Tibial nerve (tissue), 4 donors: ENCODE measurements at places on chromosomes 1 and 21.

DNA sequence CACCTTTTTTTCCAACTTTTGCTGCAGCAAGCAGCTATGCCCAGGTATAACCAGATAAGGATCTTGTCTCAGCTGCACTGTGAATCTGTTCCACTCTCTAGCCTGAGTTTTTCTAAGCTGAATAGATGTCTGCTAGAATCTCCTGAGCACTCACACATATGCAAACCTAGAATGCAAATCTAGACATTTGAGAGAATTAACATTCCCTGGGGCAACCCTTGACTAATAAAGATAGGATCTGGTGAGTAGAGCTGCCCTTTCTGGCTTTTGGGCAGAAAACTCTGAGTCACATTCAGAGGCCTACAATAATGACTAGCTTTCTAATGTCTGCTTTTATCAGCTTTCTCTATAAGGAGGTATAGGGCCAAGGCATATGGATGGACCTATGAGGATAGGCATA, 61.4 kb upstream of the BARHL2 start:
- H3K4me1 ChIP-seq, result no peaks in the 10 kb centered on the region
- DNase-seq, result no peak
- H3K36me3 ChIP-seq, result no peaks in the 10 kb centered on the region
- H3K27me3 ChIP-seq, result no peaks in the 10 kb centered on the region
- no peak overlapping the region for H3K27ac ChIP-seq

DNA sequence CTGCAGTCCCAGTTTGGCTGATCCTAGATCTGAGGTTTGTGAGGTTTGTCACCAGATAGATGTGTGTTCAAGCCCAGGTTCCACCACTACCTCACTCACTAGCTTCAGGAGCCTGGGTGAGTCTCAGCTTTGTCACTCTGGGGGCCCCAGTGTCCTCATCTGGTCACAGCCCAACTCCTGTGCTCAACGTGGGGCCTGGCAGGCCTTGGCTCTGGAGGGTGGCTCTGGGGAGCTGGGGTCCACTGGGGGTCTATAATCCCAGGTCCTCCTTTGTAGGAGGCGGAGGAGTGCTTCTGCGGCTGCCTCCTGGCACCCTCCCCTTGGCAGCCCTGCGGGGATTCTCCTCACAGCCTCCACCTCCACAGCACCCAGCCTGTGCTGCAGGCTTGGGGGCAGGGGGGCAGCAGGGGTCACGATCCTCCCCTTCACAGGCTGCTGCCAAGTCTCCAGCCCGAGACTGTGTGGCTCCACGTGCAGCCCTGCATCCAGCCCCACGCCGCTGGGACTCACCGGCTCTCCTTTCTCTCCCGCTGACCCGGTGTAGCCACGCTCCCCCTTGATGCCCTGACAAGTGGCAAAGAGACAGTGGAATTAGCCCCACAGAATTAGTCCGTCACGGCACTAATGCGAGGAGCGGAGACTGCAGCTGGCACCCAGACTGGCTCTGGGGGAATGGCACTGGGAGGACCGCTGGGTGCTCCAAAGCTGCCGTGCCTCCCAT, 22.5 kb upstream of the PEF1 start:
- no peak for DNase-seq
- peak overlapping the region; percentile 77 for H3K27ac ChIP-seq
- H3K4me3 ChIP-seq, result no peak overlapping the region
- no peaks in the 10 kb centered on the region for H3K27me3 ChIP-seq
- peaks cover 39% of the 10 kb centered on the region for H3K4me1 ChIP-seq

- DNase-seq, result no peak
- H3K36me3 ChIP-seq, result no peaks in the 10 kb centered on the region
- no peaks in the 10 kb centered on the region for H3K4me1 ChIP-seq
- no peak overlapping the region for H3K4me3 ChIP-seq
- no peak overlapping the region for H3K27ac ChIP-seq
These were observed 21.5 kb downstream of the DHCR24 start for GRCh38 chr1:54865238-54866073.

- no peak overlapping the region for H3K27ac ChIP-seq
- no peak for DNase-seq
- H3K4me1 ChIP-seq, result no peaks in the 10 kb centered on the region
- H3K4me3 ChIP-seq, result no peak overlapping the region
- H3K27me3 ChIP-seq, result no peaks in the 10 kb centered on the region
- H3K36me3 ChIP-seq, result no peaks in the 10 kb centered on the region
These were observed 188.5 kb downstream of the HLX start for GRCh38 chr1:221067721-221068120.

DNA sequence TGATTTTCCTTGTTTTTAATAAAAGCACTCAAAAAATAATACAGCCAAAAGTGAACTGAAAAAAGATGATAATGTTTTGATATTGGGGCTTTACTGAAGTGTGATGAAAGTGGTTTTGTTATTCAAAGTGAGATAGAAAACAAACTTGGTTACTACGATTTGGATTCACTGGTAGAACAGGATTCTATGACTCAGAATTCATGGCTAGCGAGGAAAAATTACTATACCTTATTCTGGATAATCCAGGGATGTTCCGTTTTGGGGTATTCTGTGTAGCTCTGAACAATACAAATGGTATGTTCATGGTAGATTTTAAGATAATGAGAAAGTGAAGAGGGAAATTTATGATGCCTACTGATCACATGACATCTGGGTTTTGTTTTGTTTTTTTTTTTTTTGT, 117.7 kb downstream of the NRDC start:
- no peak overlapping the region for H3K4me3 ChIP-seq
- peaks cover 5% of the 10 kb centered on the region for H3K4me1 ChIP-seq
- no peak for DNase-seq
- no peak overlapping the region for H3K27ac ChIP-seq

DNA sequence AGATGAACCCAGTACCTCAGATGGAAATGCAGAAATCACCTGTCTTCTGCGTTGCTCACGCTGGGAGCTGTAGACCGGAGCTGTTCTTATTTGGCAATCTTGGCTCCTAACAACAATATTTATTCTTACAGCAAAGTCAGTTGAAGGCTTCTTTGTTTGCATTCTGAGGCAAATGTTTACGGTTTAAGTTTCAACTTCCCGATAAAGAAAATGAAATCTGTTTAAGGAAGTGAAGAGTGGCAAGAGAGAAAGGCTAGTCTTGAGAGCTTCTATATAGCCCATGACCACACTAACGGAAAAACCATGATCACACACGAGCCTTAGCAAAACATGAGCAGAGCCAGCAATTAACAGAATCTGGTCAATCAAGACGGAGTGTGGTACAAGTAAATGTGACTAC, 122.6 kb upstream of the ZNHIT6 start:
- no peaks in the 10 kb centered on the region for H3K36me3 ChIP-seq
- no peaks in the 10 kb centered on the region for H3K27me3 ChIP-seq
- DNase-seq, result no peak
- no peak overlapping the region for H3K27ac ChIP-seq

- no peak for DNase-seq
- H3K27ac ChIP-seq, result no peak overlapping the region
- H3K27me3 ChIP-seq, result no peaks in the 10 kb centered on the region
- no peak overlapping the region for H3K4me3 ChIP-seq
- H3K4me1 ChIP-seq, result no peaks in the 10 kb centered on the region
These were observed 575.5 kb downstream of the PTPRU start for GRCh38 chr1:29811727-29812407.

DNA sequence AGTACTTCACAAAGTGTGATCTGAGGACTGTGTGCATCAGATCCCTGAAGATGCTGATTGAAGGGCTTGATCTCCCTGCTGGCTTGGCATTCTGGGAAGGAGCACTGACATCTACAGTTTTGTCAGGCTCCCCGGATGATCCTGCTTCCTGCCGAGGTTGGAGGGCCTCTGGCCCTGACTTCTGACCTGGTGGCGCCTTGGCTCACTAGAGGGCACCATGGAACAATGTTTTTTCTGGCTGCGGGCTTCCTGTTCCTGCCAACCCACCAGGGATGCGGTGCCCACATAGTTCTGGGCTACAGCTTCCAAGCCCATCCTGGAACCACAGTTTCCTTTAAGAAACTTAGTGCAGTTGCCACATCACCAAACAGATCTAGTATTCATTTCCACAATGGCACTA, 38.8 kb upstream of the RASAL2 start:
- H3K36me3 ChIP-seq, result no peaks in the 10 kb centered on the region
- H3K27ac ChIP-seq, result peak overlapping the region; percentile 77
- H3K4me3 ChIP-seq, result no peak overlapping the region

DNA sequence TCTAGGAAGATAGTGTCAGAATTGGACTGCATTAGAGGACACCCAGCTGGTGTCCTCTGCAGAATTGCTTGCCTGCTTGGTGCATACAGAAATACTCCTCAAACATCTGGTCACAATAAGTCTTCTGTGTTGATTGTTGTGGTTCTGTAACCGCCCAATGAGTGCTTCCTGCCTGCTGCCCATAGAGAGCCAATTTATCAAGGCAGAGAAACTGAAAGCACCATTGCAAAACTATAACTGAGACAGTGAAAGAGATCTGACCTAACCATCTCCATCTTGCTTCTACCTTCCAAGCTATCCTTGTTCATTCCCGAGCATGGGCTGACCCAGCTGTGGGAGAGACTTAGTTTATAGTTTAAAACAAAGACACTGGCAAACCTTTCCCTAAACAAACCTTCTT, 462.4 kb upstream of the RGS18 start:
- no peaks in the 10 kb centered on the region for H3K4me1 ChIP-seq
- no peaks in the 10 kb centered on the region for H3K27me3 ChIP-seq
- no peaks in the 10 kb centered on the region for H3K36me3 ChIP-seq
- no peak for DNase-seq
- H3K27ac ChIP-seq, result no peak overlapping the region

DNA sequence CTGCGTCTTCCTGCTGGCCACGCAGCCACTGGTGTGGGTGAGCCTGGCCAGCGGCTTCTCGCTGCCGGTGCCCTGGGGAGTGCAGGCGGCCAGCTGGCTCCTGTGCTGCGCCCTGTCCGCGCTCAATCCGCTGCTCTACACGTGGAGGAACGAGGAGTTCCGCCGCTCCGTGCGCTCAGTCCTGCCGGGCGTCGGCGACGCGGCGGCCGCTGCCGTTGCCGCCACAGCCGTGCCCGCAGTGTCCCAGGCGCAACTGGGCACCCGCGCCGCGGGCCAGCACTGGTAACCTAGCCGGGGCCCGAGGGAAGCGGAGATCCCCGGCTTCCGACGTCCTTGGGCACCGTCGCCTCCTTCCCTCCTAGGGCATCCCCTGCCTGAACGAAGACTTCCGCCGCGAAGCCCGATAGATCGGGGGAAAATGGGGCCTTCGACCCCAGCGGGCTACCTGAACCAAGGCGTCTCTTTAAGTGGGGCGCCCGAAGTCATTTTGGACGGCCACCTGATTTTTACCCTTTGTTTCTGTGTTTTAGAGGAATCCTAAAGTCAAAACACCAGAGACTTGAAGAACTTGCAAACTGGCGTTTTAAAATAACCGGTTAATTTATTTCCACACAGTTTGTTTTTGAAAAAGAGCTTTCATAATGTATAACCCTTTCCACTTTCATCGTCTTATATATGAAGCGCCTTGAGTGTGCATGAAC, 2.0 kb downstream of the GPR88 start:
- peaks cover 41% of the 10 kb centered on the region for H3K27me3 ChIP-seq
- H3K36me3 ChIP-seq, result no peaks in the 10 kb centered on the region
- H3K4me3 ChIP-seq, result peak overlapping the region; percentile 16
- no peaks in the 10 kb centered on the region for H3K4me1 ChIP-seq
- DNase-seq, result no peak

DNA sequence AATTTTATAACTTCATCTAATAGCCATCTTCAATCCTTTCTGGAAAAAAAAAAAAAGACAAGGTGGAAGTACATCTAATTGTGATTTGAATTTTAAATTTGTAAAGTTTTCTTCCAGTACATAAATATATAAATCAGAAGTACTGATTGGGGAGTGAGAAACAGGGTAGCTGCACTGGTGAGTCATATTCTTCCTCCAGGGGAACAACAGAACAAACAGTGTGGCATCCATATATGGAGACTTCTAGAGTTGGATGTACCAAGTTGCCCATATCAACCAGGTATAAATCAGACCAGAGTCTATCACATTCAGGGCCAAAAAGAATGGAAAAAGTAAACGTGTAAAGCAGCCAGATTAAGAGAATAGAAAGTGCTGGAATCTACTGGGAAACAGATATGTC, 66.0 kb upstream of the NRIP1 start:
- no peaks in the 10 kb centered on the region for H3K27me3 ChIP-seq
- no peak overlapping the region for H3K4me3 ChIP-seq
- H3K36me3 ChIP-seq, result no peaks in the 10 kb centered on the region
- peaks cover 3% of the 10 kb centered on the region for H3K4me1 ChIP-seq
- no peak overlapping the region for H3K27ac ChIP-seq

DNA sequence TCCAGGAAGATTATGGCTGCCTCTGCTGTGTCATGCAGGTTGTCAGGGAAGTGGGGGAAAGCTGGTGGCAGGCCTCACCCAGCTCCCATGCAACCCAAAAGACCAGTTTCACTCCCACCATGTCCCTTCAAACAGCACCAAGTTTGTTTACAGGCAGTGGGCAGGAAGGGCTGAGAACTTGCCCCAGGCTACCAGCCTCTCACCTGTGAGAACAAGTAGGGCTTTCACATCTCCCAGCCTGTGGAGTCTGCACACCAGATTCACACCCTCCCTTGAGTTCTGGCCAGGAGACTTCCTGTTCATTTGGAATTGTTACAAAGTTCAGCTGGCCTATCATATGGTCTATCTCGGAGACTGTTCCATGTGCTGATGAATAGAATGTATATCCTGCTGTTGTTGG, 27.8 kb downstream of the RPAP2 start:
- H3K36me3 ChIP-seq, result no peaks in the 10 kb centered on the region
- DNase-seq, result no peak
- H3K4me1 ChIP-seq, result no peaks in the 10 kb centered on the region
- no peak overlapping the region for H3K27ac ChIP-seq

GRCh38 chr1:43237121-43237520, 32.7 kb upstream of the TMEM125 start:
- no peak for DNase-seq
- H3K27ac ChIP-seq, result peak overlapping the region; percentile 50
- no peak overlapping the region for H3K4me3 ChIP-seq

GRCh38 chr1:184033711-184034167, 3.8 kb downstream of the COLGALT2 start:
- no peak overlapping the region for H3K27ac ChIP-seq
- no peaks in the 10 kb centered on the region for H3K4me1 ChIP-seq
- no peak for DNase-seq
- no peaks in the 10 kb centered on the region for H3K27me3 ChIP-seq

- no peaks in the 10 kb centered on the region for H3K4me1 ChIP-seq
- H3K36me3 ChIP-seq, result no peaks in the 10 kb centered on the region
- no peak for DNase-seq
- H3K27me3 ChIP-seq, result no peaks in the 10 kb centered on the region
- H3K27ac ChIP-seq, result no peak overlapping the region
These were observed 16.7 kb downstream of the TIPRL start for GRCh38 chr1:168195199-168196135.
